Activated T-helper 9 cell treated with anti-CD3 and anti-CD28 coated beads, Interleukin-2, amount 50 U/mL, for 16 hours (primary cell): ENCODE measurements at places on chromosomes 2 and 18.

DNA sequence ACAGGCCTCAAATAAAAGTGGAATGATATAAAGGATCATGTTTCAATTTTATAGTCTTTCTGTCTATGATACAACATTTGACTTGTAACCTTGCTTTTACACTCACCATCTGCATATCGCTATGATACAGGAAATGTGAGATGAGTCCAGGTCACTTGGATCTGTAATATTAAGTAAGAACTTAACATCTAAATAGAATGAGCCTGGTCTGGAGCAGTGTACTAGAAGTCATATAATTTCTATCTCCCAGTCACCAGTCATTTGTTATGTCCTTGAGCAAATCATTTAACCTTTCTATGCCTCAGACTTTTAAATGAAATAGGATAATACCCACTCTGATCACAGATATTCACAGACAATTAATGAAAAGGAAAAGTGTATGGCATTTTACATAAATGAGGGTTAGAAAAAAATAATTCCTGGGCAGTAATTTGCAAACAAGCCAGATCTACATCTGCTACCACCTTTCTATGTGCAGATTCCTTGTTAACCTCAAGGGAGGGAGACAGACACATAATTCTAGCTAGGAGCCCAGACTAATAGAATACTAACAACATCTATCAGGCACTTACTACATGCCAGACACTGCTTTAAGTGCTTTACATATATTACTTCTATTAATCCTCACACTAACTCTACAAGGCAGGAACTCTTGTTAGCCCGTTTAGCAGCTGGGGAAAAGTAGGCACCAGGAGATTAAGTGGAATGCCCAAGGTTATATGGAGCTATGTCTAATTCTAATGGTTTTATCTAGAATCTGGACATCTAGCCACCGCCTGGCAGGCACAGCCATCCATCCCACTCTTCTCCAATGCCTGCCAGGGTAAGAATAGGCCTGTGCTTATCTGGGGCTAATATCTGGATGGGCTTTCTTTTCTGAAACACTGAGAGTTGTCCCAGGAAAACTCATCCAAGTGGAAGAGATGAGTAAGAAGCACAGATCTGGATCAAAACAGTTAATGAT, 313.6 kb upstream of the CDH20 start:
- DNase-seq = no peak

GRCh38 chr2:45570671-45571334, 40.3 kb downstream of the SRBD1 start:
- no peak for DNase-seq

DNA sequence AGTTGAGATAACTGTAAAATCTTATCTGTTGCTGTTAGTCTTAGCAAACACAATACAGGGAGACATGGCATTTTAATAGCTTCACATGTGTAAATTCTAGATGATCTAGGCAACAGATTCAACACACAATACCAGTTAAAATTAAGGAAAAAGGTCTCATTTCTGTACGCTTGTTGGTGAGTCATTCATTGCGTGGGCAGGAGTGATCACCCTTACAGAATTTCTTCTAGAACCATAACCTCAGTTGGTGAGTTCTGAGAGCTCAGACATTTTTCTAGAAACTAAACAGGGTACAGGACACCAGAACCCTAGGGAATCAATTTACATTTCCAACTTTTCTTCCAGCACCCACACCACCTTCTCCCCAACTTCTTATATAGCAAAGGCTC, 81.9 kb downstream of the SLC8A1 start:
- no peak for DNase-seq

DNA sequence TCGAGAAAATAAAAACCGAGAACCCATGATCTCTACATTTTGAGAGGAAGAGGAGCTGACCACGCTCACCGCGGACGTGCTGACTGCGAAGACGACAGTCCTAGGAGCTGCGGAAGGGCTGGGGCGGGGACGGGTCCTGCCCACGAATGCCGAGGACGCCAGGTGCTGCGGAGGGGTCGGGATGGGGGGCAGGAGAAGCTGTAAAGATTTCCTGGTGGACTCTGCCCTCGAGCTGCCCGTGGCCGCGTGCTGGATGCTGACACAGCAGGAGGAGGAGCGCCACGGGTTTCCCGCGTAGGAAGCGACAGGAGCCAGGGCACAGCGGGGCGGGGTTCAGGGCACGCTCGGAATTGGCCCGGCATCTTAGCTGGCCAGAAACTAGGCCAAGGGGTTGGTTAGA, 22.2 kb downstream of the ZSCAN30 start:
- no peak for DNase-seq

DNA sequence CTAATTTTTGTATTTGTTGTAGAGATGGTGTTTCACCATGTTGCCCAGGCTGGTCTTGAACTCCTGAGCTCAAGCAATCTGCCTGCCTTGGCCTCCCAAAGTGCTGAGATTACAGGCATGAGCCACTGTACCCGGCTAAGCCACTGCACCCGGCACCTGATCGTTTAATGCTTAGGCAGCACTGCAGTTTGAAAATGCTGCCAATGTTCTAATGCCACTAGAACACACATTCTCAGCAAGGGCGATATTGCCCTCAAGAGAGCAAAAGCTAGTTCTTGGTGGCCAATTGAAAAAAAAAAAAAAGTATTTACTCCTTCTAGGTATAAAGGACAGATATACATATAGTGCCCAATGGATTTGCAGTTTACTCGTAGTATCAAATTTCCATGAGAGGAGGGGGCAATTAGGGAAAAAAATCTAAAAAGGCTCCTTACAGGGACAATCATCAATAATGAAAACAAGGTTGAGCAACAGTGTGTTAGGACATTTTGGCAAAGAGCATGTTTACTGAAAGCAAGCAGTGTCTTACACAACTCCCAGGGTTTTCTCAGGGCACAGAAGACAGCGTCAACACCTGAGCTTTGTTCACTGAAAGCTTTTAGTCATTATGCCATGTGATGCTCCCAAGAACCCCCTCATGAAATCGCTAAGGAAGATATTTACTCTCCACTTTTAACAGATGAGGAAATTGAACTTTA, 199.9 kb upstream of the PKDCC start:
- DNase-seq = no peak

- DNase-seq = no peak
These were observed 421.0 kb downstream of the RND3 start for GRCh38 chr2:150066490-150066889.

GRCh38 chr18:43876286-43876685, 599.0 kb upstream of the SYT4 start:
- no peak for DNase-seq

- DNase-seq = no peak
These were observed 8.6 kb downstream of the FAM171B start for GRCh38 chr2:186702501-186702900.

GRCh38 chr2:63049211-63049969, 1.2 kb upstream of the OTX1 start:
- DNase-seq = no peak
